Activated T-helper 1 cell treated with anti-CD3 and anti-CD28 coated beads, Interleukin-2, amount 50 U/mL, for 16 hours (primary cell): ENCODE measurements at places on chromosomes 5 and 9.

GRCh38 chr9:6126377-6126776, 89.2 kb upstream of the IL33 start:
- DNase-seq, result no peak

DNA sequence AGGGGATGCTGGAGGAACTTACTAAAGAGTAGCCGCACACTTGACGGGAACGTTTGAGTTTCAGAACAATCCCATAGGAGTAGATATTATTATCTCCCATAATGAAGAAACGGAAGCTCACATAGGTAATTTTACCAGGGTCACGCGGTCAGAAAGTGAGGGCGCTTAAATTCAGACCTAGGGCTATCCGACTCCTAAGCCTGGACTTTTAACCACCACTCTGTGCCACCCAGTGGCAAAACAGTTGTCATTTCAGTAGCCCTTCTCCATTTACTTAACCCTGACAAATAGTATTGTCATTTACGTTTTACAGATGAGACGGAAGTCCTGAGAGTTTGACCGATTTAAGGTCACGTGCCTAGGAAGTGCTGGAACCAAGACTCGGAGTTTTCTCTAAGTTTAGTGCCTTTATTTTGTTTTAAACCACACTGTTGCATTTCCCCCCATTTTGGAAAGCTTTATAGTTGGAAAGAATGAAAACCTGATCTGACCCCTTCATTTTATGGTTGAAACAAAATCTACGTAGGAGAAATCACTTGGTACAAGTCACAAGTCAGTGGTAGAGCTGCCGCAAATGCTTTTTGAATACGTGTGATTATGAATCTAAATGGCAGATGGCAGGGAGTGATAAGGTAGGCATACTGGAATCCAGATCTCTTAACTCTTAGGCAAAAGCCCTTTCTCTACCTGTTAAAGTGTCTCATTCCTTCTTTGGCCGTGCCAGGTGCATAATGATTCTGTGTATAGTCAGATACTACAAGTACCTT, 650 bp downstream of the MRRF start:
- DNase-seq, result no peak

- DNase-seq, result no peak
Observed at GRCh38 chr9:77735494-77735893, 87.4 kb upstream of the GNA14 start.

DNA sequence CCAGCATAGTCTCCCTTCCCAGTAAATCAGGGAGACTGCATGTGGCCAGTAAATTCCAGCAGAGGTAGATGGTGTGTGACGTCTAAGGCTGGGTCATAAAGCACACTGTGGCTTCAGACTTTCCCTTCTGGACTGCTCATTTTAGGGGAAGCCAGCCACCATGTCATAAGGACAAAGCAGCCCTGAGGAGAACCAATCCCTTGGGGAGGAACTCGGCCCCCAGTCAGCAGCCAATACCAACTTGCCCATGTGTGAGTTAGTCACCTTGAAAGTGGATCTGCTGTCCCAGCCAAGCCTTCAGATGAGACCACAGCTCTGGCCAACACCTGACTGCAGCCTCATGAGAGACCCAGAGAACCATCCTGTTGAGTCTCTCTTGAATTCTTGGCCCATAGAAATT, 14.7 kb upstream of the NINJ1 start:
- no peak for DNase-seq

DNA sequence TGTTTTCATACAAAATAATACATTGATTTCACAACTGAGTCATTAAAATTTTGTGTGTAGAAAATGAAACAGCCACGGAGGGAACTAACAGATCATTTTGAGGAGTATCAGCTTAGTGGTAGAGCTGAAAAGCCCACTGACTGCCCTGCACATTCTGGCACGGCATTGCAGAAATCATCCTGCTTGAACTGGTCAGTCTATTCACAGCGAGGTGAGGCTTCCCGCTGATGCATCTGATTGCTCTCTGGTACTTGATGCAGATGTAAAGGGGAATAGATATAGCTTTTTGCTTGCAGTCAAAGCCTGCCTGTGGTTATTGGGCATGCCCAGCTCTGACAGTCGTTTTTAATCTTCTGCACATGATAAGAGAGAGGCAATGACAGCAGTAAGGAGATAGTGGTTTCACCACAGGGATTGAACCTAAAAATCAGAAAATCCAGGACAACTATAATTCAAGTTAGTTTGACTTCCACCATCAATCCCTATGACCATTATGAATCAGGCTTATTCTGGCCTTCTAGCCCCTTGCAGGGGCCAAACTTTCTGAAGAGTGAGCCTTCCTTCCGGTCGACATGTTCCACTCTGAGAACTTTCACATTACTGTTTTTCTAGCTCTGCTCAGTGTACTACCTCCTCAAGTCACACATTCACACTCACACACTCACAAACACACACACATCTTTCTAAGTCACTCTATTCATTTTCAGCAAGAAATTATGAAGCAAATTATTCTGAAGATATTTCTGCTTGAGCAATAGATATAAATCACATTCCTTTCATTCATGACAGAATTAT, 782.8 kb upstream of the NUDT12 start:
- DNase-seq, result no peak

DNA sequence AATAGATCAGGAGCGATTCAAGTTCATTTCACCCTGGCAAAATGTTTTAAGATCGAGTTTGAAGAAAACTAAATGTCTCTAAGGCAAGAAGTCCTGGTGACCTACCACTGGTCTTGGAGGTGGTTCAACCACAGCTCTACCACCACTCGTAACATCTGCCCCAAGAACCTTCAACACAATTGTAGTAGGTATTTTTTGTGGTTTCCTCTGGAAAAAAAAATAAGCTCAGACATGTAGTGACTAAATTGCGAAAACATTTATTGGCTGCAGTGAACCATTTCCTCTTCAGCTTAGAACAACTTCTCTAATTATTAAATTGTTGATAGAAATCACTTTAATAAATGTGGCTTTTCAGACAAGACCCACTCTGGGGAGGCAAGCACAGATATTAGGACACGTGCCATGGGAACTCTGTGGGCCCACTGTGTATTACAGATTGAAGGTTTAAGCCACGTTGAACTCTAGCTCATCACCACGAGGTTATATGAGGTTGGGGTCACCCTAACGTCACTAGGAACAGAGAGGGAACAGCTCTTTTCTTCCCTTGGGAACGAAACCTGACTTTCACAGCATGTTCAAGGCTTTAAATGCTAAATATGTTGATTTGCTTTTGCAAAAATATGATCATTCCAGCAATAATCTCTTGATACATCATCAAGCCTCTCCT, 142.9 kb downstream of the HSD17B3 start:
- no peak for DNase-seq

DNA sequence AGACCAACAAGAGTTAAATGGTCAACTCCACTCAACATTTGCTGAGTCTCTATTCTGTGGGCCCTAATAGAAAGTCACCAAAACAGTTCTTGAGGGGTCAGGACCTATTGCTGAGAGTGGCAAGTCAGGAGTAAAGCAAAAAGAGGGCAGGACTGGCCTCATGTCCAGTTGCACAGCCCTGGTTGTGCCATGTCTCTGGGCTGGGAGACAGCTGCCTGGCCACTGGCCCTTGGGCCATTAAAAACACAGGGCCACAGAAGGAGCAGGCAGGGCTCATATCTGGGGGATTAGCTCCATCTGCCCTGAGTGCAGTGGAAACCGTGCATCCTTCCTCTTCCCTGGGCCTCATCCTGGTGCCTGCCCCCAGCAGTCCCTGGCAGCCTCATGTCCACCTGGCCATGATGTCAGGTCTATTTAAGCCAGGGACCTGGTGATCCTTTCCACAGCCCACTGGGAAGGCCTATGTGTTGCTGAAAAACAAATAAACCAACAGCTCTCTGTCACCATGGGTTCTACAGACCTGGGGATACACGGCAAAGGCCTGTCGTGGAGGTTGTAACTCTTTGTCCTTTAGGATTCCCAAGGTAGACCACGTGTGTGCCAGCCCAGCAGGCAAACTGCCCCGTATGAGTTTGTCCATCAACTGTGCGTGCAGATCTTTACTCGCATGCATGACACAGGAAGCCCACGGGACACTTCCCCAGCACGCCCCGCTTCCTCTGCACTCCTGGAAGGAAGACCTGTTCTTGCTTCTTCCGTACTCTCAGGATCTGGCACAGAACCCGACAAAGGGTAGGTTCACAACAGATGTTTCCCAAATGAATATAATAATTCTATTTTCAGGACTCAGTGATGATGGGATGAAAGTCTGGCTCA, 148.8 kb downstream of the MTX3 start:
- no peak for DNase-seq

DNA sequence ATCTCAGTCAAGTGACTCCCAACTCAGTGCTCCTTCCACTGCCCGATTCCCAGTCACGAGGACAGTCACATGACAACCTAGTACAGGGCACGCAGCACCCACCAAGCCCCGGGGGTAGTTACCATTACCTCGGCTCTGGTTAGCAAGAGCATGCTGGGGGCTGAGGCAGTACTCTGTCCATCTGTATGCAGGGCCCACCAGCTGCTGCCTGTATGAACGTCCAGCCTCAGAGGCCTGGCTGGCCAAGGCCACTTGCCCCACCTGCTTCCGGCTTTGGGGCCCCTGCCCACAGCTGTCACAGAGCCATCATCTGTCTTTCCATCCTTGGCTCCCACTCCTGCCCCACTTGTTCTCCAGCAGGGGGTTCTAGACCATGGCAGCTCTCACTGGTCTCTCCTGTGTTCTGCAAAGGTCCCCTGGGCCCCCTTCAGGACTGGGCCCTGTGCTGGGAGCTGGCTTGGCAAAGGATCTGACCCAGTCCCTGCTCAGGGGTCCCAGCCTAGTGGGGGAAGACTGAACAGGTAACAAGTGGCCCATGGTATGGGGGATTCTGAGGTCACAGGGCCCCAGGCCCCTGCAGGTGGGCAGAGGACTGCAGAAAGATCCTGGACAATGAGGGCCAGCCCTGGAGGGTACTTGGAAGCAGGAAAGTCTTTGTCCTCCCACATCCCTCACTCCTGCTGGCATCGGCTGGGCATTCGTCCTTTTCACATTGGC, 3.3 kb downstream of the RPL35 start:
- no peak for DNase-seq

GRCh38 chr5:55495216-55495615, 39.5 kb downstream of the PLPP1 start:
- DNase-seq, result no peak

DNA sequence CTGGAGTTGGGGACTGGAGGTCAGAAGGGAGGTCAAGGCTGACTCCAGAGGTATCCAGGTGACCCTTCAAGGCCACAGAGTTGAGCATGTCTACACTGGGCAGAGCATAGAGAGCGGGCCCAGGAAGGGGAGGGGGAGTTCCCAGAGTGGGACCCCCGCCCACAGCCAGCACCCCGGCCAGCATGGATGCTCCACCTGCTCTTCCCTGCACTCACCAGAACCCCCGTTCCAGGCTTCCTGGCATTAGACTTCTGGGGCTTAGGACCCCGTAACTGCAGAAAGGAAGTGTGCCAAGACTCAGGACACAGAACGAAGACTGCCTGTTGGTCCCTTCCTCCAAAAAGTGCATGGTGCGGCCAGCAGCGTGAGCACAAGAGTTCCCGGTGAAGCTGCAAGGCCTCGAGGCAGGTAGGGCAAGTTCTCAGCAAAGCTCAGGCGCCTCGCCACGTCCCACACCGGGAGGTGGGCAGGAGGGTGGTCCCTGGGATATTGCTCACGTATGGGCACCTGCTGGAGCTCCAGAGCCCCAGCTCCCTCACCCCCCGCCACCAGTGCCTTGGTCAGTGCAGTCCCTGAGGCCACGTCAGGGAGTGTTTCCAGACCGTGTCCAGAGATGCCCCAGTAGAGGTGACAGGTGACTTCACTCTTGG, 13.8 kb downstream of the ABO start:
- no peak for DNase-seq

- DNase-seq, result no peak
Observed at GRCh38 chr5:9698125-9698826, 68.1 kb upstream of the TAS2R1 start.

DNA sequence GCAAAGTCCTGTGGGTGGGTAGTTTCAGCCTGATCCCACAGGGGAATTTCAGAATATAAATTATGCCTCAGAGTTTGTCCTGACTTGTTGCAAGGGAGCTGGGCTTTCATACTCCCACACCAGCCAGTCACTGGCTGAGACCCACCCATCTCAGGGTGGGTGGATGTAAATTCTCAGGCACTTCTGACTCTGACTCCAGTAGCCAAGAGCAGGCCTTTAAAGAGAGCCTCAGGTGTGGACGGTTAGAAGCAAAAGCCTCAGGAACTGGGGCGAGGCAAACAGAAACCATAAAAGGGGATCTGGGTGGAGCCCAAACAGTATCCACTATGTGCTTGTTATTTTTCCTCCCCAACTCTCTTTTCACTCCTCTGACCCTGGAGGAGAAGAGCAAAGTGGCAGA, 28.6 kb upstream of the FBXW11 start:
- no peak for DNase-seq

GRCh38 chr9:94577571-94577970, 16.1 kb downstream of the FBP2 start:
- DNase-seq, result no peak

GRCh38 chr9:6833518-6834192, 75.9 kb downstream of the KDM4C start:
- no peak for DNase-seq
